ENCODE measurements at places on chromosomes 5 and 9. TPM values are rescaled to one million over a fixed set of nuclear protein-coding genes. Genes with fewer than 3 reads are reported as not detected.

DNA sequence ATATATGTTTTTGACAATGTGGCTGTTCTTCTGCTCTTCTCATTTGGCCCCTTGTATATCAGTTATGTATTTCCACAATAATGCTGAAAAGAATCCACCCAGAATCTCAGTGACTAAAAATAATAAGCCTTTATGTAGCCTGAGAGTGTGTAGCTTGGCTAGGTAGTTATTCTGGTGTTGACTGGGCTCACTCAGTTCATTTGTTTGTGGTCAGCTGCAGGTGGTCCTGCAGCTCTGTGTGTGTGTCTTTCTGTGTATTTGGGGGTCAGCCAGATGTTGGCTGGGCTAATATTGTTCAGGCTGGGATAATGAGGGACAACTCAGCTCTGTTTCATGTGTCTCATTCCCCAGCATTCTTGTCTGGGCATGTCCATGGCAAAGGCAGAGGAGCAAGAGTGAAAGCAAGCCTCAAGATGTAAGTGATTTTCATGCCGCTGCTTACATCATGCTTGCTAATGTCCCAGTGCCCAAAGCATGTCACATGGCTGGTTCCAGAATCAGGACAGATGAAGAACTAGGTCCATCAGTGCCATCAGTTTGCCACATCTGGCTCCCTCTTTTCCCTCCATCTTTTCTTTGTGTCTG, 162.8 kb downstream of the KCTD16 start:
- no peak overlapping the region for H3K4me3 ChIP-seq
- no peaks in the 10 kb centered on the region for H3K27me3 ChIP-seq
- no peak for DNase-seq
- H3K27ac ChIP-seq, result no peak overlapping the region

GRCh38 chr9:31071606-31072286, 1312.7 kb upstream of the ACO1 start:
- no peak overlapping the region for H3K4me3 ChIP-seq
- no peak for DNase-seq
- H3K4me1 ChIP-seq, result no peaks in the 10 kb centered on the region
- no peaks in the 10 kb centered on the region for H3K36me3 ChIP-seq

DNA sequence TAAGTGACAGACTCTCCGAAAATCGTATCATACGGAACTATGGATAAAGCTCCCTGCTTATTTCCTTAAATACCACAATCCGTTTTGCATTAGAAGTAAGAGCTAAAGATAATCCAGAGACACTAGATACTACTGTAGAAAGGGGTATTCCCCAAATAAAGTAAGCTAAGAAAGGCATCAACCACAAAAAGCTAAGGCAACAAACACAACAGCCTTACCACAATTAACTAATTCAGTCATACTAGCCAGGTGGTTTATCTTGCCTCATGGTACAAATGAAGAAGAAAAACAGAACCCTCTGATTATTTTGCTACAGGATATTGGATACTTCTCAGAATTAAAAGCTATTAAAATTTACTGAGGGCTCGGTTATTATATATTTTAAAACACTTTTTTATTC, 14.1 kb downstream of the ERP44 start:
- H3K27ac ChIP-seq, result no peak overlapping the region
- H3K4me1 ChIP-seq, result peaks cover 22% of the 10 kb centered on the region
- no peak for DNase-seq
- H3K27me3 ChIP-seq, result peaks cover 5% of the 10 kb centered on the region
- H3K4me3 ChIP-seq, result no peak overlapping the region

- no peaks in the 10 kb centered on the region for H3K36me3 ChIP-seq
- no peak overlapping the region for H3K27ac ChIP-seq
- peaks cover 18% of the 10 kb centered on the region for H3K4me1 ChIP-seq
- H3K4me3 ChIP-seq, result no peak overlapping the region
Measured at GRCh38 chr9:125743682-125744428, 3.3 kb upstream of the PBX3 start.

DNA sequence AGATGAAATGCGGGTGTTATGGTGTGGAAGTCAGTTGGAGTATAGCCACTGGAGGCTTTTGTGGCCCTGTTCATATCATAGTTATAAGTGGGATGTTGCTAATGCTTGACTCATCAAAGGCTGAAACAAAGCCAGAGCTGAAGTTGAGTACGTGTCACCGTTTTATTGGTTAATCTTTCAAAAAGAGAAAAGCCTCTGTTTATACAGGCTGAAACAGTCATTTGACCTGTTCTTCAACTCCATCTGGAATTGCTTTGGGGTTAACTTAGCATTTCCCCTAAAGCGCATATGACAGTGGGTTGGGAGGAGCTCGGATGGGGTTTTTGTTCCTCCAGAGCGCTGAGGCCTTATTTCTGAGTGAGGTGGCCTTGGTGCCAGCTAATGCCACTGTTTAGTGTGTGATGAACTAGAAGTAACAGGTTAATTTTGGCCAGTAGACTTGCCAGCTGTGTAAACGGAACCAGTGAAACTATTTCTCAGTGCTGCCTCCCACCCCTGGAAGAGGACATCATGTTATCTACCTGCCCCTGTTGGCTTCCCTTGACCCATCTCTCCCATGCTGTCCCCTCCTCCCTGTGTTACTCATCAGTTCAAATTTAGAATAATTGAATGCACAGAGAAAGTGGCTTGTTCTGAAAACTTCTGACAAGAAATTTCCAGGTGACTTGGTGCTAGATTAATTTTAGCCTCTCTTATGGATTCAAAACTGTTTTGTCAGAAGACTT, 34.2 kb downstream of the MTAP start:
- H3K27ac ChIP-seq, result peak overlapping the region; percentile 97
- peak overlapping the region; percentile 2 for H3K4me3 ChIP-seq
- H3K36me3 ChIP-seq, result peaks cover 44% of the 10 kb centered on the region
- peaks cover 42% of the 10 kb centered on the region for H3K4me1 ChIP-seq
- H3K27me3 ChIP-seq, result no peaks in the 10 kb centered on the region
- peak; percentile 99 for DNase-seq

NIPAL4 gene
- 7.1 TPM for total RNA-seq

KIF27 gene
- 3.0 TPM for total RNA-seq

FOXD4 gene
- 0.31 TPM for total RNA-seq

GRCh38 chr5:1687301-1687970, 112.2 kb downstream of the MRPL36 start:
- H3K4me1 ChIP-seq, result no peaks in the 10 kb centered on the region
- H3K36me3 ChIP-seq, result no peaks in the 10 kb centered on the region
- no peaks in the 10 kb centered on the region for H3K27me3 ChIP-seq
- no peak for DNase-seq
- H3K4me3 ChIP-seq, result no peak overlapping the region
- no peak overlapping the region for H3K27ac ChIP-seq

DNA sequence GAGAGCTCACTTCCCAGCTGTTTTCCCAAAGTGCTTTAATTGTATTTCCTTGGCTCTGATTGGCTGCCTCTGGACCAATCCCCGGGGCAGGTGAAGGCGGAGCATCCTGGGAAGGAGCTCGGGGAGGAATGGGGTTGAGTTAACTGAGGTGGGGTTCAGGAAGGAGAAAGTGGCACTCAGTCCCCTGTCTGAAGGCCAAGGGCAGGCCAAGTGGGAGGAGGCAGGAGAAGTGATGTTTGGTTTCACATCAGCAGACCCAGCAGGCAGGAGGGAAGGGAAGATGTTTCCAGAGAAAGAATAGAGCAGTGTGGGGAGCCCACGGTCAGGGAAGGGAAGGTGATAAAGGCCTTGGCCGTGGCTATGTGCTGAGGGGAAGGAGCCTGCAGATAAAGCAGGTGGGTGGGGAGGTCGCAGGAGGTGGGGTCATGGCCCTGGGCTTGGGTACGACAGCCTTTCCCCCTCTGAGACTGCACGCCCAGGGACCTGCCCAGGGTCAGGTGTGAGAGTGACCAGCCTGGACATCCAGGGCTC, 3.1 kb downstream of the TSPAN17 start:
- no peak for DNase-seq
- no peaks in the 10 kb centered on the region for H3K27me3 ChIP-seq
- H3K36me3 ChIP-seq, result no peaks in the 10 kb centered on the region
- H3K27ac ChIP-seq, result no peak overlapping the region
- H3K4me1 ChIP-seq, result peaks cover 29% of the 10 kb centered on the region

- no peak overlapping the region for H3K4me3 ChIP-seq
- no peaks in the 10 kb centered on the region for H3K36me3 ChIP-seq
- H3K27ac ChIP-seq, result no peak overlapping the region
- H3K4me1 ChIP-seq, result no peaks in the 10 kb centered on the region
Measured at GRCh38 chr9:75775166-75775565, 115.3 kb upstream of the PCSK5 start.

GRCh38 chr9:78038620-78039300, 7.1 kb upstream of the GNAQ start:
- H3K27me3 ChIP-seq, result no peaks in the 10 kb centered on the region
- no peak for DNase-seq
- H3K4me3 ChIP-seq, result no peak overlapping the region
- peaks cover 8% of the 10 kb centered on the region for H3K4me1 ChIP-seq
- H3K27ac ChIP-seq, result no peak overlapping the region

SHISAL2B gene
- not detected for total RNA-seq

DNA sequence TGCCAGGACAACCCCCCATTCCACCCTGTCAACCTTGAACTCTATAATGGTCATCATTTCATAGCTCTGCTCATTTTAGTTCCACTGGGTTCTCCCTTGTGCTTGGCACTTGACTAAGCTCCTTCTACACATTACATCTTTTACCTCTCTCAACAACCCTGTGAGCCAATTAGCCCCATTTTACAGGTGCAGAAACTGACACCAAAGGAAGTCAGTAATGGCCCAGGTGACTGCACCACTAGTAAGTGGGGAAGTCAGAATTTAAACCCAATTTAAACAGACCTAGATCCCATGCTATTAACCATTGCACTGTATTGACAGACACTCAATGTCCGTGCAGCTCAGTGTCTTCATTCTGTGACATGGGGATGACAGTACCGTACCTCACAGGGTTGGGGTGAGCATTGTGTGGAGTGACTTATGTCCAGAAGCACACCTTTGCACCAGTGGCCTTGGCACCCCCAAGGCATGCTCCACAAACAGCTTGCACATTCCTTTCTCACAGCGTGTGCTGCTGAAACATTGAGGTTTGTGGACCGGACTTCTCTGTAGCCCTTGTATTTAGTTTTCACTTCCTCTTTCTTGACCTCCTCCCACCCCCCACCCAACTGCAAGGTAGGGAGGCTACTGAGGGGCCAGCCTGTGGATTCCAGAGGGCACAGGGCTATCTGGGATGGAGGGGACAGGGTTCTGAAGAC, 23.1 kb downstream of the IRF1 start:
- DNase-seq, result no peak
- H3K36me3 ChIP-seq, result no peaks in the 10 kb centered on the region
- H3K27ac ChIP-seq, result no peak overlapping the region
- no peak overlapping the region for H3K4me3 ChIP-seq
- H3K4me1 ChIP-seq, result peaks cover 25% of the 10 kb centered on the region

DNA sequence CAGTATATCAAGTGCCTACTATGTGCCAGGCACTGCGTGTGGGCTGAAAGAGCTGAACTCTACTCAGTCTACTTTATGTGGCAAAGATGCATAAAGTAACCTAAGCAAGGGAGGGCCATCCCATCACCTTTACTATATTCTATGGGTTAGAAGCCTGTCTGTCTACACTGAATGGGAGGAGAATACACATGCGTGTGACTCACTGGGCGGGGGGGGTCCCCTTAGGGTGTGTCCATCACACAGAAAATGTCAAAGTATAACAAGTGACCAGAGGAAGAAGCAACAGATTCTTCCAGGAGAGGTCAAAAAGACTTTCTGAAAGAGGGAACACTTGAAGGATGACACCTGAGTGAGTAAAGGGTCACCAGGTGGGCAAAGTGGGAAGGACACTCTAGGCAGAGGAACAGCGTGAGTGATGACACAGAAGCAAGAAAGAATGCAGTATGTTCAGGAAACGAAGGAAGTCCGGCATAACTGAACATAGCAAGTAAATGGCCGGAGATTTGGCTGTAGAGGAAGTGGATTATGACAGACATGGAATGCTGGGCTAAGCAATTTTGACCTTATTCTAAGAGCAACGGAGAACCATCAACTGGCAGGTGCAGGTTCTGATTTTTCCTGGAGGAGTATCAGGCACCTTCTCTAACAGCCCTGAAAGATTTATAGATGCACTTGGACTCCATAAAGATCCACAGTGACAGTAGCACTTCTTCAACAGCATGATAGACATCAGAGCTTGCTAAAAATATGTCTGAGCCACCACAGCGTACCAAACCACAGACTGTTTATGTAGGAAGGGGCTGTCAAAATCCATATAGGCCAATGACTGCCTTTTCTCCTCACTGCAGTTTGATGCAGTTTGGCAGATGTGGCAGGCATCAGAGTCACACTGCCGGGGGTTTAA, 8.0 kb upstream of the WHRN start:
- no peaks in the 10 kb centered on the region for H3K4me1 ChIP-seq
- DNase-seq, result no peak
- H3K4me3 ChIP-seq, result no peak overlapping the region
- no peak overlapping the region for H3K27ac ChIP-seq
- peaks cover 36% of the 10 kb centered on the region for H3K27me3 ChIP-seq
- H3K36me3 ChIP-seq, result no peaks in the 10 kb centered on the region

GRCh38 chr9:107336718-107337360, 53.8 kb downstream of the RAD23B start:
- peak; percentile 68 for DNase-seq
- peaks cover 38% of the 10 kb centered on the region for H3K36me3 ChIP-seq
- H3K4me3 ChIP-seq, result no peak overlapping the region
- H3K27me3 ChIP-seq, result no peaks in the 10 kb centered on the region
- H3K4me1 ChIP-seq, result peaks cover 4% of the 10 kb centered on the region

FAM200C gene
- total RNA-seq, result 1.7 TPM

PLCXD3 gene
- total RNA-seq, result 0.55 TPM

DNA sequence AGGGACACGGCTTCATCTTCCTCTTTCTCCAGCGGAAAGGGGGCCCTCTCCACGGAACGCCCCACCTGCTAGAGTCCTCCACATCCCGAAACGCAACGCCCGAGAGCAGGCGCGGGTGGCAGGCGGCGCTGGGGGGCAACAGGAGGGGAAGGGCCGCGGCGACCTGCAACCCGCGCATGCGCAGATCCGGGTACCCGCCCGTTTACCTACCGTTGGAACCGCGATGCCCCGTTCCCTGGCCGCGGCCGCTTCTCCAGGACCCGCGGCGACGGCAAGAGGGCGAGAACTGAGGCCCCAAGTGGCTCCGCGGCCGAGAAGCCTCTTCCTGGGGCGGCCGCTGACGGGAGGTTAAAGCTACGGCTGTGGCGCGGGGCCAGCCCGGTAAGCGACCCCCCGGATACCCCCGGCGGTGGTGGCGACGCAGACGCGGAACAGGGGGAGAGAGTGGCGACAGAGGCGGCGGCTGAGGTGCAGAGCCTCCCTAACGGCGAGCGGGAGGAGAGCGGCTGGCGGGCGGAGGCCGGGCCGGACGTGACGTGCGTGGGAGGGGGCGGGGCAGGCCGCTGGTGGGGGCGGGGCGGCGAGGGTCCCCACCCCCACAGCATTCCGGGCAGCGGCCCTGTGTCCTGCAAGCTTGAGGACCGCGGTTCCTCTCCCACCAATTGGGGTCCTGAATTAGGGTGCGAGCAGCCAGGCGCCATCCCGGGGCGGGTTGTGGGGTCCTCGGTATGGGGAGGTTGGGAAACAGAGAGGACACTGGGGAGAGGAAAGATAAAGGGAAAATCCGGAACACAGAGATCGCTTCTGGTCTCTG, at the start of gene FAM13B:
Gene FAM13B (minus strand): TSS at position 508 of the 814 bp plus-strand sequence. CDS start 13,968 bp downstream, outside the sequence.
- H3K4me3 ChIP-seq, result peak within 1 kb of the TSS; percentile 96
- peaks cover 14% of the 10 kb centered on the region for H3K4me1 ChIP-seq
- peak within 1 kb of the TSS; percentile 97 for H3K27ac ChIP-seq
- DNase-seq, result peak; percentile 27
- no peaks in the 10 kb centered on the region for H3K36me3 ChIP-seq

GRCh38 chr5:72505016-72505415, 2.2 kb downstream of the ZNF366 start:
- DNase-seq, result no peak
- H3K27ac ChIP-seq, result no peak overlapping the region
- no peaks in the 10 kb centered on the region for H3K27me3 ChIP-seq
- peaks cover 14% of the 10 kb centered on the region for H3K4me1 ChIP-seq
- no peak overlapping the region for H3K4me3 ChIP-seq

Data from astrocyte (in vitro differentiated cells and primary cell).